ENCODE measurements at places on chromosomes 1 and 21.

DNA sequence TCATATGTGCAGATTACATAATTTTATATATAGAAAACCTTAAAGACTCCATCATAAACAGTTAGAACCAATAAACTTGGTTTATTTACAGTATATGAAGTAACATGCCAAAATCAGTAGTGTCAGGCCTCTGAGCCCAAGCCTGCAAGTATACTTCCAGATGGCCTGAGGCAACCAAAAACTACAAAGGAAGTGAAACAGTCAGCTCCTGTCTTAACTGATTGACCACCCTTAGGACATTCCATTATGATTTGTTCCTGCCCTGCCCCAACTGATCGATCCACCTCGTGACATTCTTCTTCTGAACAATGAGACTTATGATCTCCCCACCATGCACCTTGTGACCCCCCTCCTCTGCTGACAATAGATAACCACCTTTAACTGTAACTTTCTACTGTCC lies 630.3 kb downstream of the AMY1C start:
- no peak for DNase-seq

DNA sequence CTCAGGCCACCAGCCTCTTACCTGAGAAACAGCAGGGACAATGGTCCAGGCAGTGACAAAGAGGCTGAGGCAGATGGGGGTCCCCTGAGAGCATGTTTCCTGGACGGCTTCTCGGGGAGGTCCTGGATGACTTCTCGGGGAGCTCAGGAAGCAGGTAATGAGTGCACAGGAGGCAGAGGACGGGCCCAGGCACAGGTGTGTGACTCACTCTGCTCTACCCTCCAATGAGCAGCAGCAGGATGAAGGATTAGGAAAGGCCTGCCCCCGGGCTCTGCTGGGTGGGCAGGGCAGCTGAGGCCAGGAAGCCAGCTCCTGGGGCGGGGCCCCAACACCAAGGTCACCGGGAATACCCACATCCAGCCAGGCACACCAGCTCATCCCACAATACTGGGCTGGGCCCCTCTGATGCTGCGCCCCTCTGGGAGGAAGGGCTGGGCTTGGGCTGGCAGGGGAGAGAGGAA lies 17.2 kb upstream of the PTAFR start:
- no peak for DNase-seq

DNA sequence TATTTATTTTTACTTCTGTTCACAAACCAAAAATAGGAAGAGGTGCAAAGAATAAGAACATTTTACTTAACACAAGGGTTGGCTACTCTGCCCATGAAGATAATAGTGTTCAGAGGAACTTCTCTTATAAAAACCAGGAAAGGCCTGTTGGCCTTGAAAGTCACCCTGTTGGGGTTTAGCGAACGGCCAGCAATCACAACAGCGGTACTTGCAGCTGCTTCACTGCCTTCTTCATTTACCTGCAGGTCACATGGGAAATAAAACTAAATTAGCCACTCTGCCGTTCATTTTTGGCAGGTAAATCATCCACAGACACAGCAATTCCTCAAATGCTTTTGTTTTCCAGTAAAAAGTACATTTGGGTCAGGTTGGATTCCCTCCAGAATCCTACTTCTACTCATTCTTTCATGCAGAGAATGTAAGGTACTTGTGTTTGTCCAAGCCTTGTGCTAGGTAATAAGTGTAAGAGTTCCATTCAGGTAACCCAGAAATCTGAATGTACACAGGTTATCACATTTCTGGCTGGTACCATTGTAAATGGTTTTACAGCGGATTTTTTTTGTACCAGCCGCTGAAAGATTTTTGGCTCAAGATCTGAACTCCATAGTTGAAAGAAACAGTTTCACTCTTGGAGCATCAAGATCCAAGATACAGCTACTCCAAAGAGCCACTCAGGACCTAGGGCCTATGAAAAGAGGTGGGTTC lies 13.1 kb downstream of the SERPINC1 start:
- no peak for DNase-seq

DNA sequence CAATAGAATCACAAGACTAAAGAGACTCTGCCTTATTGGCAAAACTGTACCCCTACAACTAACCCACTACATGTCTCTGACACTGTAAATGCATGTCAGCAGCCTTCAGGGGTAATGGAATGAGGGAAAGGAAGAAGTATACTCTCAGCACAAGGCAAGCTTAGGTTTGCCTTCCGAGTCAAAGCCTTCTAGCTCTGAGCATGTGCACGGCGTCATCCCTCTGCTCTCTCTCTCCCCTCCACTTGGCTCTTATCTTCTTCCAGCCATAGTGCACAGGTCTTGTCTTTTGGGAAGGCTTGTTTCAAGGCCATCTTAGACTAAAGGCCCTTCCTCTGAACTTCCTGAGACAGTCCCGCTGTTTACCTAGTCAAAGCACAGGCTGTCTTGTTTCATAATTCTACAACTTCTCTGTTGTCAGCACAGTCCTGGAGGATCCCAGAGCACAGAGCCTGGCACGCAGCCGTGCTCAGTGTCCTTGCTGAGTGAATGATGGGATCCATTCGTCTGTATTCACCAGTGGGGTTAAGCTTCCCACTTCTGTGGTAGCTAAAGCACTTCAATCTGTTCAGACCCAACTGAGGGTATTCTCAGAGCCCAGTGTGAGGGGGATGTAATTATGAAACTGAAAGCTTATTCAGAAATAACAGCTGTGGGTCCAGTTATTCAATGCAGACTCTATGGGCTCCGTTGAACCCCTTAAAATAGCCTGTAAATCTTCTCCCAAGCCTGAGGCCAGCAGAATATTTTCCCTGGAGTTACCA lies 166.5 kb upstream of the PLD5 start:
- no peak for DNase-seq

- DNase-seq = no peak
Measured at GRCh38 chr1:158286487-158286886, 3.2 kb upstream of the CD1C start.

DNA sequence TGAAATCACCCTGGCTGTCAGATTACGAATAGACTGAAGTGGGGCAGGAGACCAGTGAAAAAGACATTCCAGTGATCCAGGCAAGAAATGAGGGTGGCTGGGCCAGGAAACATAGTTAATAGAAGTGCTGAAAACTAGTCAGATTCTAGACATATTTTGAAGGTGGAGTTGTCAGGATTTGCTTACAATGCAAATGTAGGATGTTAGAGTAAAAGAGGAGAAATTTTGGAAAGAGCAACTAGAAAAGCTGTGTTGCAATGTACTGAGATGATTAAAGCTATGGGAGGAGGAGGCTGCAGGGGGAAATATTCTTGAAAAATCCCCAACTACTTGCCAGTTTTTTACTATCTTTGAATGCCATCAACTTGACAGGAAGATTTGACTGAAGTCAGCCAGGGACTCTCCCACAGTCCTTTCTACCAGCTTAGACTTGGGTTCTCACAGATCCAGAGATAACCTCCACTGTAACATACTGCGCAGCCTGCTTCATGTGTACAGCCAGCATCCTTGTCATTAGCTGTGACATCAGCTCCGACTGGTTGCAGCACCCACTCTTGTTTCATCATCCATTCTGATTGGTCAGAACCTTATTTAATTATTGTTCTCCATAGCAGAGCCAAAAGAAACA lies 109.7 kb downstream of the TSEN15 start:
- no peak for DNase-seq

DNA sequence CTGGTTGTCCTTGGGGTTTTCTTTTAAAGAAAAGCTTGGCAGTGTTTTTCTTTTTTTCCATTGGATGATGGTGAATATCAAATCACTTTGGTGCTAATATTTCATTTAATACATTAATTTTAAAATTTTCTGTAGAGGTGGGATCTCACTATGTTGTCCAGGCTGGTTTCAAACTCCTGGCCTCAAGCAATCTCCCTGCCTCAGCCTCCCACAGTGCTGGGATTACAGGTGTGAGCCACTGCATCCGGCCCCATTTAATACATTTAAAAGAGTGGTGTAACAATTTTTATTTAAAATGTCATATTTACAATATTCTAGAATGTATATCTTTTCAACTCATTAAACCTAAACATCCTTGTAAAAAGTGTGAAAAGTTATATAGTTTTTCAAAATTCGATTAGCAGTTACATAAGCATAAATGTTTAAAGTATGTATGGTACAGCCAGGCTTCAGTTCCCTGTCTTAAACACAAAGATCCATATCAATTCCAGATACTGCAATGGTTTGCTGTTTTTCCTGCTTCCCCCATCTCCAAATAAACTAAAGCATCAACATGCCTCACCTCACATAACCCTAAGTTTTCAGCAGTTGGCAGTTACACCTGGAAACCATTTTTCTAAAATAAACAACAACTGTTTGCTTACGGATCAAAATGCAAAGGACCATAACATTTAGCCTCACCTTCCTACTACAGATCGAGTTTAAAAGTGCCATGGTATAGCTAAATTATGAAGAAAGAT lies 8.9 kb upstream of the LGALS8 start:
- no peak for DNase-seq
